ENCODE measurements at places on chromosomes 7 and 10.

DNA sequence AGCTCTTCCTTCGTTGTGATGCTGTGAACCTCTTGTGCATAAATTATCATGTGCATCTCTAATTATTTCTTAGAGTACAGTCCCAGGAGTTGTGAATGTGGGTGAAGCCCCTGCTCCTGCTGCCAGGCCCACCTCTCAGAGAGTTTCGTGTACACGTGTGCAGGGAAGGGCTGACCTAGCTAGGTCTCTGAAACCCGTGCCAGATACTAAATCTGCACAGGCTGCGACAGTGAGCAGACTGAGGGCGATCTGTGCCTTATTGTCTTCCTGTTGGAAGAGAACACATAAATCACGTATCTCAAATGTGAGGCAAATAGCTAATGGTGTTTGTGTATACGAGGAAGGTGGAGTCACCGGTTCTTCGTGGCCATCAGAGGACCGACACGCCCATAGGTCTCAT lies 71.8 kb upstream of the DNAJB6 start:
- no peak for DNase-seq

GRCh38 chr10:21293518-21294356 lies 231.7 kb downstream of the SKIDA1 start:
- no peak for DNase-seq

DNA sequence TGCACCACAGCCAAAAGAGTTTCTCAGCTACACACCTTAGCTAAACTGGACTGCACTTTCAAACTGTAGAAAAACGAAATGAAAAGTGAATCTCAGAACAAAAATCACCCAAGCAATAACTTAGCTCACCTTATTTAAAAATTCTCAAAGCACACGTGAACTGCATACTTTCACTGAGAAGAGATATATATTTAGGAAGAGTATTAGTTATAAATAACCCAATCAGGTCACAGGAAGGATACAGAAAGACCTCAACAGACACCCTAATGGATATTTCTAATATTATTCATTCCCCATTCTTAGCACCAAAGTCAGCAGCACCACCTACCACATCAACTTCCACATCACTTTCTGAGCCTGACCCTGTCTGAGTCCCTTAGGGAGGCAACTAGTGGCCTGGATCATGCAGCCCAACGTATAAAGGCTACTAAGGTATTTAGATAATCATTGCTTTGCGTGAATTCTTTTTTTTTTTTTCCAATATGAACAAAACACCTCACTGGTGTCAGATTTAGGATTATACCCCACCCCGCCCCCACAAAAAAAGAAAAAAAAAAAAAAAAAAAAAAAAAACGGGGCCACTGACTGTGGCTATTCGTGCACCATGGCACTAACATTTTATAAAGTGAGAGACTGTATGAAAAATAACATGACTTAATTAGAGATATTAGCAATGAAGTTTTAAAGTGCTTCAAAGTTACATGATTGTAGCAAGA lies 2.6 kb downstream of the ABI1 start:
- DNase-seq: no peak

- no peak for DNase-seq
These were observed 104.7 kb upstream of the PRR15 start for GRCh38 chr7:29458933-29459332.

- no peak for DNase-seq
These were observed 830 bp downstream of the IMPDH1 start for GRCh38 chr7:128408709-128409595.

DNA sequence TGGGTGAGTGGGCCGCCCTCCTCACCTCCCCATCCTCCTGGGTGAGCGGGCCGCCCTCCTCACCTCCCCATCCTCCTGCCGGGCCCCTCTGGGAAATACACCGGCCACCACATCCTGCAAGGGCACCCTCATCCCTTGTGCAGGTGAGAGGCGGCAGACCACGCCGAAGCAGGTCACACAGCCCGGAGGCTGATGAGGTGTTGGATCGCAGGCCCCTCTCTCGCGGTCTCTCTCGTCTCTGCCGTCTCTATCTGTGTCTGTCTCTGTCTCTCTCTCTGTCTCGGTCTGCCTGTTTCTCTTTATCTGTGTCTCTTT lies 30.8 kb upstream of the FOXL3 start:
- no peak for DNase-seq

DNA sequence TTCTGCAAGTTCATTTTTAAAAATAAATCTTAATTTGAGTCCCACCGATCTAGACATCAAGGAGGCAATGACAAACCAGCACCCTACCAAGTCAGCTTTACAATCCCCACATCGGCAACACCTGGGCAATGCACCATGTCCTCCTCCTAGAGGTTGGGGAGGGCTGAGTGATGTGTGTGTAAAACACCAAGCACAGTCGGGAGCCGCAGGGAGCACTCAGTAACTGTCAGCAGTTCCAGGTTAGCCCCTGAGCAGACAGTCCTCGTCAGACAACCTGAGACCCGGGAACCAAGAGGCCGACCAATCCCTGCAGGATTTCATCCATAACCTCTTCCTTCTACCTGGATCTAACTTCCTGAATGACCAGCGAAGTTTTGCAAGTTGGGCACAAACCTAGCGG lies 15.9 kb upstream of the C10orf120 start:
- DNase-seq: no peak

- no peak for DNase-seq
These were observed 35.4 kb downstream of the KLF6 start for GRCh38 chr10:3749600-3749999.

DNA sequence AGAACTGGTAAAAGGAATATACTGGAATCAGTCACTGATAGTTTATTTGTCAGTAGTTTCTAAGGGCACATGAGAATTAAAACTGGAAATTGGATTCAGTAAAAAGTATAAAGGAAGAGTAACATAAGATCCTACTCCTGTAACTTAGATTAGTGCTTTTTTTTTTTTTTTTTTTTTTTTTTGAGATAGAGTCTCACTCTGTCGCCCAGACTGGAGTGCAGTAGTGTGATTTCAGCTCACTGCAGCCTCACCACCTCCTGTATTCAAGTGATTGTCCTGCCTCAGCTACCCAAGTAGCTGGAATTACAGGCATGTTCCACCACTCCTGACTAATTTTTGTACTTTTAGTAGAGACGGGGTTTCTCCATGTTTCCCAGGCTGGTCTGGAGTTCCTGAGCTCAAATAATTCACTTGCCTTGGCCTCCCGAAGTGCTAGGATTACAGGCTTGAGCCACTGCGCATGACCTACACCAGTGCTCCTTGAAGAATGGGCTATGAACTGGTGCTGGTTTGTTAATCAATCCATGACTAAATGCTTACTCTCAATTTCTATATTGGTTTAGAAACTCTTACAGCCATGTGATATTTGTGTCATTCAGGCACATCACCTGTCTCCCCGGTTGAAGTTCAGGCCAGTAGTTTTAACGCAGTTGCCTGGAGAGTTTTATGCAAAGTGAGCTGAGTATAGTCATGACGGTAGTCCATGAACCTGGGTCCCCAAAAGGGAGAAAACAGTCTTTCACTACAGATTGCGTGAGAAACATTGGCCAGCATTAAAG lies 65.0 kb downstream of the ZEB1 start:
- DNase-seq: no peak

DNA sequence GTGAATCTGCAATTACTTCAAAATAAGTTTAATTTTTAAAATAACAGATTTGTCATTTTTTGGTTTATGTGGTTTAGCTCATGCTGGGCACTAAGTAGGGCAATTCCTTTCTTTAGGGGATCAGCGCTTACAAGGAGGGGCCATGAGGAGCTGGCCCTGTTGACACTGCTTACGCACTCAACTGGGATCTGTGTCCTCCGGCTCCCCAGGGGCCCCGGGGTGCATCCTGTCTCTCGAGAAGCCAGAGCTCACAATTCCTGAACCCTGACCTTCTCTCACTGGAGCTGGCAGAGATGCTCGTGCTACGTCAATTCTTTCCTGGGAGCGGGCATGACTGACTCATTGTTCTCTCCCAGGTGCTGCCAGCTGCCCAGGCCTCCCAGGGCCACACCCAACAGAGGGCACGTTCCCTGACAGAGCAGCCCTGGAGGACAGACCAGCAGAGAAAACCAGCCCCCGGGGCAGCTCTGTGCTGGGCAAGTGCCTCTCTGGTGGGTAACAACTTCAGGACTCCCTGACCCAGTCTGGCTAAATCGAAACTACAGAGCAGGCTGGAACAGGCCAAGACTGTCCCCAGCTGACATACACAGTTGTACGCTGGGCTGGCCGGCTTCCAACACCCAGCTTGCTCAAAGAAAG lies 36.8 kb downstream of the CTBP2 start:
- DNase-seq: no peak

DNA sequence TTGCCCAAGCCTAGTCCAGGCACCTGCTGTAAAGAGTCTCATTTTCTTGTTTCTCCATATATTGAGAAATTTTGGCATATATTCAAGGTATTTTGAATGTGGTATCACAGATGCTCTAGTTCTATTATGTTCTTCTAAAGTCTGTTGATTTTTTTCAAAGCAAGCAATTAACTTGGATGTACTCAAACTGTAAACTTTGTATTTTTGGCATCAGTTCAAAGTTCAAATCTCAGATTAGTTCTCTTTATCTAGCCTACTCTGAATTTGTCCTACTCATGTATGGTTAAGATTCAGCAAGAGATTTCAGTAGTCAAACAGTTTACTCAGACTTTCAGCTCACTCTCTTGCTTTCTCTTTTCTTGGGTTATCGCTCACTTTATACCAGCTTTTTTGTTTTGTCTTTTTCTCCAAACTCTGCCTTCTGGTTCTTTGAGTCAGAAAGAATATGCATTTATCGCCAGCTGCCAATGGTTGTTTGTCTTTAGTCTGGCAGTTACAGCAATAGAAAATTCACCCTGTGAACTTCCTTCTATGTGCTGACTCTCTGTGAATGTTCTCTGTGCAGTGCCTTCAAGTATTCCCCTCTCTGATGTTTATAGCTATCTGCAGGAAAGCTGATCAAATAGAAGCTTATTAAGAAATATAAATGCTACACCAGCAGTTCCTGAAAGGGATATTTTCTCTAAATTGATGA lies 56.0 kb downstream of the ANKRD7 start:
- no peak for DNase-seq

DNA sequence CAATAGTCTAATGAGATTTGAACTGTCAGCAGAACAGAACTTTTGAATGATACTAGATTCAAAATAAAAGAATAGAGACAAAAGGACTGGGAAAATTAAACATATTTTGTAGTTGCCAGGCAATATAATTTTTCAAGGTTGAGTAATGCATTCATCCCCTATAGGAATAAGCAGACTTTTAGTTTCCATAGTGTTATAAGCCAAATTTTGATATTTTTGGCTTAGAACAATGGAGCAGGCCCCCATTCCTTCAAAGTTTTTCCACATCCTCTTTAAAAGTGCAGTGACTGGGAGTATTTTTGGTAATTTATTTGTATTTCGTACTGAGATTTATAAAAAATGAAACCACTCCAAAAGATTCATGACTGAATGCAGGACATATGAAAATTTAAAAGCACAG lies 24.0 kb downstream of the MEOX2 start:
- DNase-seq: no peak
